ENCODE measurements at places on chromosomes 7 and 10. TPM values are rescaled to one million over a fixed set of nuclear protein-coding genes. Genes with fewer than 3 reads are reported as not detected.

The ITIH2 gene
- 1,430 TPM for polyA plus RNA-seq

The ERVW-1 gene
- polyA plus RNA-seq, result not detected

The CPA2 gene
- 0.04 TPM for polyA plus RNA-seq

The MALRD1 gene
- polyA plus RNA-seq, result 5.7 TPM

The SHH gene
- 4.9 TPM for polyA plus RNA-seq

The OR9A2 gene
- polyA plus RNA-seq, result not detected

- DNase-seq, result no peak
Observed at GRCh38 chr7:13290975-13291374, 603.5 kb downstream of the ARL4A start.

DNA sequence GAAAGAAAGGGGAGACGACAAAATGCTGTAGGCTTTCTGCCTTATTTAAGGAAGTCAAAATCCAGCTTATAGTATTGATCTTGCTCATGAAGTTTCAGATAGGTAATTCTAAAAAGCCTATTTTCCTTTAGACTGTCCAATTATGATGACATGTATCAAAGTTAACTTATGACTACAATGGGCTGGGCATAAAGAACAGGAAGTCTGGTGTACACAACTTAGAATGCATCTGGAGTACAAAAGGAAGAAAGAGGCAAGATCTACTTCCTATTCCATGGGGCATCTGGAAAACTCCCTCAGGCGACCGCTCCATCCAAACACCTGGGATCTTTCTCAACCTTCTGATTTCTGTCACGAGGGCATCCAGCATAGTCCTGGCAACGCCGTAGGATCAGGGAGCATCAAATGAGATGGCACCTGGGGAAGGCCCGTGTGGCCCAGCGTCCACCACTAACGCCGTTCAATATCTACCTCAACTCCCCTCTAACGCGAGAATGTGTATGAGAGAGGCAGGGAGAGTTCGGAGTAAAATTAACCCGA, 512 bp downstream of the FAM24B start:
- peak; percentile 25 for DNase-seq

DNA sequence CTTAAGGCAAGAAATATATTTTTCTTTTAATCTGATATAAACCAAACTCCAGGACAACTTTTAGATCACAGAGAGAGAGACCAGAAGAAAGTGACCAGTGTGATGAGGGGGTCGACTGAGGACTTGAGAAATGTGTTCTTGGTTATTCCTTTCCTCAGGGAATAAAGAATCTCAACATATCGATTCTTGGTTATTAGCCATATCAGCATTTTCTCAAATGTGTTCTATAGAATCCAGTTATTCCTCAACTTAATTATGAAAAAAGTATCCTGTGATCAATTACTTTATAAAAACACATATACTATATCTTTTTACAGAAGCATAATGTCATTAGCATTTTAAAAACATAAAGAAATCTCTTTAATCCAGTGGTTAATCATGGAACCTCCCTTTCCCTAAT, 222.1 kb upstream of the FAM3C start:
- no peak for DNase-seq

DNA sequence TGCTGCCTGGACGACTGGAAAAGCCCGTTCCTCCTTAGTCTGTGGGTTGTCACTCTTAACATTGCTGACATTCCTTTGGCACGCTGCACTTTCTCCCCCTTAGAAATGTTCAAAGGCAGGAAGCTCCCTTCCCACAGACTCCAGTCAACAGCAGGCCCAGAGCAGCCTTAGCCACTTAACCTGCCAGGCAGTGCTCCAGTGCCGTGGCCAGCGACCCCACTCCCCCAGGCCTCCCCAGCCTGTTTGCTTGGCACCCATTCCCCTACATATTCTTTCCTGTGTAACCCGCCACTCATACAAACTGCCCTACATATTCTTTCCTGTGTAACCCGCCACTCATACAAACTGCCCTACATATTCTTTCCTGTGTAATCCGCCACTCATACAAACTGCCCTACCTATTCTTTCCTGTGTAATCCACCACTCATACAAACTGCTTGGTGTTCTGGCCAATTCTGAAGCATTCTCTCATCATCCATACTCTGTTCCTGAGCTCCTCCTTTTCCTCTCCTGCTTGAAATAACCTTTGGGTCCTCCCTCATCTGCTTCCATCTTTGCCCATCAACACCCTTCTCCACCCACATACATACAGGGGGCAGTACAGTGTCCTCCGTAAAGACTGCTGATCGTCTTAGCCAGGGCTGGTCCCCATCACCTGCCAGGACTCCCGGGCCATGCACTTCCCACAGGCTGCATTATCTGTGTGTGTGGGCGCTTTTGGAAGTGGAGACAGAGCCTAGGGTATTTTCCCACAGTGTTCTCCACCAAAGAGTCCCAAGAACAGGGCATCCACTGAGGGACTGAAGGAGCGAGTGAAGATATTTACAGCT, 57.3 kb downstream of the ADARB2 start:
- no peak for DNase-seq

DNA sequence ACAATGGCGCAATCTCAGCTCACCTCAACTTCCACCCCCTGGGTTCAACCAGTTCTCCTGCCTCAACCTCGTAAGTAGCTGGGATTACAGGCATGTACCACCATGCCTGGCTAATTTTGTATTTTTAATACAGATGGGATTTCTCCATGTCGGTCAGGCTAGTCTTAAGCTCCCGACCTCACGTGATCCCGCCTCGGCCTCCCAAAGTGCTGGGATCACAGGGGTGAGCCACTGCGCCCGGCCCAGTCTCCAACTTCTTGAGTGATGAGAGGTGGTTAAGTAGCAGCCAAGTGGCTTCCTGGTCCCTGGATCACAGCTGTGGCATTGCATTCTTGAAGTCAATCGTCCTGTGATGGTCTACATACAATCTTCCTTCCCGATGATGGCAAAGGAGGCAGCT, 46.1 kb upstream of the NFE2L3 start:
- no peak for DNase-seq

GRCh38 chr10:87849001-87849400, 14.3 kb downstream of the KLLN start:
- no peak for DNase-seq

DNA sequence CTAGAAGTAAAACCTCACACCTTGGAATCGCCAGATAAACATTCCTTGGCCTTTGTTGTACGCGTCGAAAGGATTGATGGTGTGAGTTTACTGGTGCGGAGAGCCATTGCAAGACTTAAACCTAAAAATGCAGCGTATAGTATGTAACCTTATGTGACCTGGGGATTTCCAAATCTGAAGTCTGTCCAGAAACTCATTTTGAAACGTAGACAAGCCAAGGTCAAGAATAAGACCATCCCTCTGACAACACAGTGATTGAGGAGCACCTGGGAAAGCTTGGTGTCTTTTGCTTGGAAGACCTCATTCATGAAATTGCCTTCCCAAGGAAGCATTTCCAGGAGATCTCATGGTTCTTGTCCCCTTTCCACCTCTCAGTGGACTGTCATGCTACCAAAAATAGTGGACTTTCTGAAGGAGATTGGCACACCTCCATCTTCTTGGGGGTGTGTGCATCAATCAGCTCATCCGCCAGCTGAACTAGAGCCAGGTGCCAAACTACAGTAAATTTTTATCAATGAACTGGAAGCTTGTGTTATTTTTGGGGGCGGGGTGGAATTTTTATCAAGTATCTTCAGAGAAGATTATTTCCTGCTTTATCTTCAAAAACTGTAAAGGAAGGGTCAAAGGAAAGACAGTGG, 8.1 kb downstream of the POR start:
- DNase-seq, result no peak

GRCh38 chr7:10128748-10129147, 844.9 kb upstream of the PHF14 start:
- no peak for DNase-seq

DNA sequence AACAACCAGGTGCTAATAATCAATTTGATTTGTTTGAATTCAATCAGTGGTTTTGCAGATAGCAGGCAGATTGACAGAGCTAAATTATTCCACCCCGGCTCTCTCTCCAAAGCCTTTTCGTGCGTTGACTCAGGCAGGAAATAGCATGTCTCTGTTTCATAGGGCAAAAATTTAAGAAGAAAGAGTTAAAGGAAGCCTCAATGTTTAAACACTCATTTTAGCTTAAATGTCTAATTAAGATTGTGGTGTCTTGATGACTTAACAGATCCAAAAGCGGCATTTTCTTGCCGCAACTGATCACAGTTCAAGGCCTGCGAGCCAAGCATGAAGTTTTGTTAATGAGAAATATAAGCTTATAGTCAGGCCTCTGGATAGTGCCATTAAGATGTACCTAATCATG, 1051.1 kb upstream of the AUTS2 start:
- no peak for DNase-seq
